ENCODE measurements at places on chromosomes 16 and 17. TPM values are rescaled to one million over a fixed set of nuclear protein-coding genes. Genes with fewer than 3 reads are reported as not detected.

Gene TMEM88
- total RNA-seq = 31.8 TPM

DNA sequence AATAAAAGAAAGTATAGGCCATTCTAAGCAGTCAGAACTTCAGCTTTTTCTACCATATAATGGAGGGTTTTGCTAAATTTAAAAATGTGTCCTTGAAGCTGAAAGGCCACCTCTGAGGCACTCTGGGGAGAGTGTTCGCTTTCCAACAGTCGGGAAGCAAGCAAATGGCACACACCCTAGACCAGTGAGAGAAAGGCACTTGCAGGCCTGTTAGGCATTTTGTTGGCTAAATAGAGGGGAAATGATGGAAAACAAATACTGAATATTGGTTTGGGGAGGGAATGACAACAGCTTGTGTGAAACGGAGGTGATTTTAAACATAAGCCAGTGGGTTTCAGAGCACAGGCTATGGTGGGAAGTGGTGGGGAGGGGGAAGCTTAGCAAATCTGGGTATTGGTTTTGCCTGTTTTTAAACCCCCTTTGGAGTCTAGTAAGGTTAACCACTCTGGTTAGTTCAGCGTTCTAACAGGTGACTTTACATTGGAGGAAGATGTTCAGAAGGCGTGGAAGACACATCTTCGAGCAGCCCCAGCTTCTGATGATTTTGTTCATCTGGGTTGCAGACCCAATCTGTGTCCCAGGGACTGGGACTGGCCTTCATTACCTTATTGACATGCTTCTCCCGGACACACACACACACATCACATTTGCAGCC is 90.5 kb downstream of the PRKCA start:
- H3K27ac ChIP-seq = no peak overlapping the region
- no peak for DNase-seq
- no peaks in the 10 kb centered on the region for H3K36me3 ChIP-seq

DNA sequence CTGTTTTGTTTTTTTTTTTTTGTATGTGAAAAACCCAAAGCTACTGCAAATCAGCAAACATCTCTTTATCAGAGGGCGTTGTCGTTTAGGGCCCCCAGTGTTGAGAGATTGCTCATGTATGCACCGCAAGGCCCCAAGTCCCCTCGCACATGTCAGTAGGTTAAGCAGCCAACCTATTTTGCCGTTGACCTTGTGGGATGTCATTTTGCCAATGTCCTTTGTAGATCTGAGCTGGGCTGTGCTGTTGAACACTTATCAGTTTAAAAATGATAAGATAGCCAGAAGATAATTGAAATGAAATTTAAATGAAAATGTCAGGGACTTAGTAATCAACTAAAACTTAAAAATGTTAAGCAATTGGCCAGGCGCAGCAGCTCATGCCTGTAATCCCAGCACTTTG is 26.2 kb downstream of the ARSG start:
- peaks cover 30% of the 10 kb centered on the region for H3K4me1 ChIP-seq
- H3K36me3 ChIP-seq = no peaks in the 10 kb centered on the region
- no peak for DNase-seq
- H3K27me3 ChIP-seq = no peaks in the 10 kb centered on the region

Gene TMEM231
- 3.1 TPM for total RNA-seq

Gene NSF
- 42.9 TPM for total RNA-seq

Gene HEATR3
- total RNA-seq = 25.4 TPM

Gene TBX6
- 1.8 TPM for total RNA-seq

DNA sequence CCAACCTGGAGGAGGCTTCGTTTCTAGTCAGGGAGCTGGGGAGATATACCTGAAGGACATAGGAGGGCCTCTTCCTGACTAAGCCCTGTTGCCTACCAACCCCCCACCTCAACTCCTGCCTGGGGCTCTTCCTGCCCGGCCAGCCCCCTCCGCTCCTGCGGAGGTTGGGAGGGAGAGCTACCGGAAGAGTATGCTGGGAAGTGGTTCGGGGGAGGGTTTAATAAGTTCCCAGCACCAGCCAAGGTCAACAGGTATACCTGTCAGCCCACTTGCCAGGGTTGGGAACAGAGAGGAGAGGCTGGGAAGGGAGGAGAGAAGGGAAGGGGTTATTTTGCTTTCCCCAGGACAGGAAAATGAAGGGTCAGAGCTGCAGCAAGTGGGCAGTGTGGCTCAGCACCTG is 4.7 kb downstream of the PPP1R1B start:
- no peak overlapping the region for H3K27ac ChIP-seq
- peaks cover 35% of the 10 kb centered on the region for H3K4me1 ChIP-seq
- H3K4me3 ChIP-seq = no peak overlapping the region
- no peaks in the 10 kb centered on the region for H3K36me3 ChIP-seq

DNA sequence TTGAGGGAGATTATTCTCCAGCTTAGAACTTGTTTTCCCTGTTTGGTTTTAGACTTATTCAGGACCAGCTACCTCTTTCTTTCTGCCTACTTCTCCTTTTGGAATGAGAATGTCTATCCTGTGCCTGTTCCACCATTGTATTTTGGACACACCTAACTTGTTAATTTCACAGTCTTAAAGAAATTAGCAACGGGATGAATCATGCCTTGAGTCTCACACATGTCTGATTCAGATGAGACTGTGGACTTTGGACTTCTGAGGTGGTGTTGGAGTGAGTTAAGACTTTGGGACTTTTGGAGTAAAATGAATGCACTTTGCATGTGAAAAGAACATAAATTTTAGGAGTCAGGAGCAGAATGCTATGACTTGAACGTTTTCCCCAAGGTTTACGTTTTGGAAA is 581.4 kb downstream of the CDH11 start:
- no peaks in the 10 kb centered on the region for H3K27me3 ChIP-seq
- H3K4me1 ChIP-seq = no peaks in the 10 kb centered on the region
- no peak overlapping the region for H3K27ac ChIP-seq
- DNase-seq = no peak
- H3K4me3 ChIP-seq = no peak overlapping the region

Gene HCRT
- total RNA-seq = not detected
